CD4-positive, alpha-beta T cell treated with Interleukin-4 for 1 hour (primary cell): ENCODE measurements at places on chromosomes 5 and 9.

DNA sequence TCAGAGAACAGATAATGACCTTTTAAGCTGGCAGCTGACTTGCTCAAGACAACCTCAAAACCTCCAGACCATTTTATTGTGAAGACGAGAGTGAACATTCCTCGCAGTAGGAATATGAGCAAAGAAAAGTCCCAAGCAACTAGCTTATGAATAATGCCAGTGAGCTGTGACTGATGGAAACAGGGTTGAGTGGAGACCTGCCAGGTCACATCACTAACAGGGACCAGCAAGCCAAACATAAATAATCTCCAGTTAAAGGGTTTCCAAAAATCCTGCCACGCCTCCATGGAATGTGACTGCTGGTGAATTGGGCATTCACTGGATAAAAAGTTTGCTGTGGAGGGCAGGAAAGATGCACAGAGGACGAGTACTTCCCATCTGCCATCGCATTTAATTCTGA is 185.4 kb downstream of the CRB2 start:
- DNase-seq: no peak

- no peak for DNase-seq
Measured at GRCh38 chr5:62701036-62701435, 122.4 kb downstream of the LRRC70 start.

GRCh38 chr5:109297900-109298299 is 111.9 kb downstream of the PJA2 start:
- DNase-seq: no peak

GRCh38 chr9:115952430-115953292 is 200.9 kb upstream of the PAPPA start:
- no peak for DNase-seq

- no peak for DNase-seq
Measured at GRCh38 chr5:116133281-116133680, 48.5 kb downstream of the COMMD10 start.

- no peak for DNase-seq
Measured at GRCh38 chr9:99556998-99557397, 264.7 kb upstream of the NR4A3 start.

DNA sequence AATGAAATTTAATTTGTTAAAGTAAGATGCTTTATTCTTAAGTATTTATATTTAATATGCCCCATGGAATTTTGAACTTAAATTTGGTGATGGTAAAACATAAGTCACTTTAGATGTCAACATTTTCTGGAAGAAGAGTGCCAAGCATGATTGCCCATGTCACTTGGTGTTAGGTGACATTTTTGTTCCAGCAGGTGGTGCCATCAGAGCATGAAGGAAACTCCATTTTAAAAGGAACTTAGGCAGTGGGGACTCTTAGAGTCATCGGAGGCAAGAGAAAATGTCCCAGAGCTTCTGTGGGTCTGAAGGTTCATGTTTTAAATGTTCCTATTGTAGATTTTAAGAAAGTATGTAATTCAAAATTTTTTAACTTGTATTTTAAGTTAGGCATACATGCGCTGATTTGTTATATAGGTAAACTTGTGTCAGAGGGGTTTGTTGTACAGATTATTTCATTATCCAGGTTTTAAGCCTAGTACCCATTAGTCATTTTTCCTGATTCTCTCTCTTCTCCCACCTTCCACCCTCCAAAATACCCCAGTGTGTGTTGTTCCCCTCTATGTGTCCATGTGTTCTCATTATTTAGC is 789.3 kb downstream of the SEMA5A start:
- no peak for DNase-seq

DNA sequence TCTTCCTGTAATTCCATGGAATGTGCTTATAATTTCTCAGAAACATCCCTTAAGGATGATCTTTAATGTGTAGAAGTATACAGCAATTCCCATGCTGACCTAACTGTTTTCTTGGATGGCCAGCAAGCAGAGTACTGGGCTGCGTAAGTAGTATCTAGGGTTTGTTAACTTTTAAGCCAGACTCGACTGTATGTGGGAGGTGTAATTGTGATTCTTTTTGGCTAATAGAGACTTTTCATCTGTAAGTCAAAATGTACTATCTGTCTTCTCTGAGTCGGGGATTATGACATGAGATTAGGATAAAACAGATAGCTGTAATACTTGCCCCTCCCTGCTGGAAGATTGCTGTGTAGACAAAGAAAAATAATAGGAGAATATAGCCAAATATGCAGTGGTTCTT is 169.3 kb downstream of the SGCD start:
- DNase-seq: no peak

GRCh38 chr5:111676466-111676865 is 80.5 kb downstream of the NREP start:
- no peak for DNase-seq

DNA sequence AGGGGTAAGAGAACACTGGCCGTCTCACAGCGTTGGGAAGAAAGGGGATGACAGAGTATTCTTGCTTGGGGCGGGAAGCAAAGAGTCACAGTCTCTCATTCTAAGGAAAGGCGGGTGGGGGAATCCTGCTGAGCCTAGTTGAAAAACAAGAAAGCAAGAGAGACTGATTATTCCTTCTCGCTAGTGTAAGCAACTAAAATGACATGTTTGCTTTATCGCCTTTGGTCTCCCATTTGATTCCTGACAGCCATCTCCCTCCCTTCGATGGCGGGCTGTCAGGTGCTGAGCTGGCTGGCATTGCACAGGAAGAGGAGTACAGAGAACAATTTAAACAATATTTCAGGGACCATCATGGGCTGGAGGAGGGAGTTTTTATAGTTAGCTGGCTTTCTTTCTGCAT is 331.3 kb downstream of the ASTN2 start:
- DNase-seq: no peak

GRCh38 chr5:2755076-2755680 is 3.7 kb upstream of the IRX2 start:
- DNase-seq: no peak

DNA sequence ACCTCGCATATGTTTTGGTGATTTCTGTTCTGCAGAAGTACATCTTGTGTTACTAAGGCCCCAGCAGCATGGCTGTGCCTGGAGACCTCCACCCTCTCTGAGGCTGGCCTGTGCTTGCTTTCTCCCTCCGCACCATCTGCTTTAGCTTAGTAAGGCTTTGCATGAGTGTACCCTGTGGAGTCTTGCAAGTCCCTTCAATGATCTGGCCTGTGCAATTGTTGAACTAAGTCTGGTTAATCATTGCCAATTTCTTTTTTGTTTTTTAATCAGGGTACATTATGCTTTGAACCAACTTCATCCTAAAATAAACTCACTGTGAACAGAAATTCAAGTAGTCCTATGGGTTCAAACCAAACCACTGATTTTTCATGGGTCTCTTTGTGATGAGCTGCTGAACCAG is 32.3 kb downstream of the ACOT12 start:
- DNase-seq: no peak

DNA sequence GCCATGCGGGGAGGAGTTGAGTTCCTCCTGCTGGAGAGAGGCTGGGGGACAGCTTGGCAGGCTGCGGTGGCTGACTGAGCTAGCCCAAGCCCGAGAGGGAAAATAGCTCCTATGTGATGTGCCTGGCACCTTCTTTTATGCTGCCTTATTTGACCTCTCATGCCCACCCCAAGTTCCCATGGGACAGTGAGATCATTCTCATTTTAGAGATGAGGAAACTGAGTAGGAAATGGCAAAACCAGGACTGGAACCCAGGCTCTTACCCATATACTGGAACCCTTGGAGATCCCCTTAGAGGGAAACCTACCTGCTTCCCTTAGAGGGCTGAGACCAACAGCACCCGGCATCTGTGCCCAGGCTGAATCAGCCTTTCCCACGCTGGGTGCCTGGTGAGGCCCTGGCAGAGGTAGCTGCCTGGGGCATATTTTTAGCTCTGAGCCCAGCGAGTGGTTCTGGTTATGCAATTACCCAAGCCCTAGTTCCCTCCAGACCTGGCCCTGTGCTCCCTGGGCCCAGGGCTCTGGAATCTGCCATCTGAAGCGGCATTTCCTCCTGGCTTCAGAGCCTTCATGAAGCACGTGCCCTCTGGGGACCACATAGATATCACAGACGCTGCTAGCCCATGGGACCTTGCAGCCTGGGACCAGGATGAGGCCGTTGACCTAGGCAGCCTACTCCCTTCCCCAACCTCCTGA is 23.6 kb downstream of the COL27A1 start:
- no peak for DNase-seq

DNA sequence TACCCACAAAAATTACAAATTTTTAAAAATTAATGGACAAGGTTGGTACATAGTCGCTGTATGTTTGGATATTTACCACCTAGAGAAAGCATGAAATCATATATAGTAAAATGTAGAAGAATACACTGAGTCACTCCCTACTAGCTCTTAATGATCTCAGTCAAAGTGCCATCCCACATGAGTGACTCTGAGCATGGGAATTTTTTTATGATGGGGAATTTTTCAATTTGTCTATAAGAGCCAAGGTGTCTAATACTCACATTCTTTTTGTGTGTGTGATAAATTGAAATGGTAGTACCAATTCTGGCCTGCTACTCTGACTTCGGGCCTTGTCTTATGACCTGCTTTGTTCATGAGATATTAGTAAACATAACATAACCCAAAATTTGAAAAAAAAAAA is 483.2 kb downstream of the CDH10 start:
- DNase-seq: no peak

DNA sequence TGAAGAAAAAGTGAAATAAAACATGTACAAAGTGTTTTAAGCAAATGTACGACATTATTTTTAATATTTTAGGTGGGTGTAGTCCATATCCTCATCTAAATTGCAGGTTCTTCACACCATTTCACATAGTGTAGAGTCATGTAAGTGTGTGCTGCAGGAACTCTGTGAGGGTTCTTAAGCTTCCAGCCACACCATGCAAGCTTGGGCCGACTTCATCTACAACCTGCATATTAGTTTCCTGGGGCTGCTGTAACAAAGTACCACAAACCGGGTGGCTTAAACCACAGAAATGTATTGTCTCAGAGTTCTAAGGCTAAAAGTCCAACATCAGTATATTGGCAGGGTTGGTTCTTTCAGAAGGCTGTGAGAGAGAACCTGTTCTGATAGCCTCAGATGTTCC is 10.2 kb downstream of the PAM start:
- DNase-seq: no peak

DNA sequence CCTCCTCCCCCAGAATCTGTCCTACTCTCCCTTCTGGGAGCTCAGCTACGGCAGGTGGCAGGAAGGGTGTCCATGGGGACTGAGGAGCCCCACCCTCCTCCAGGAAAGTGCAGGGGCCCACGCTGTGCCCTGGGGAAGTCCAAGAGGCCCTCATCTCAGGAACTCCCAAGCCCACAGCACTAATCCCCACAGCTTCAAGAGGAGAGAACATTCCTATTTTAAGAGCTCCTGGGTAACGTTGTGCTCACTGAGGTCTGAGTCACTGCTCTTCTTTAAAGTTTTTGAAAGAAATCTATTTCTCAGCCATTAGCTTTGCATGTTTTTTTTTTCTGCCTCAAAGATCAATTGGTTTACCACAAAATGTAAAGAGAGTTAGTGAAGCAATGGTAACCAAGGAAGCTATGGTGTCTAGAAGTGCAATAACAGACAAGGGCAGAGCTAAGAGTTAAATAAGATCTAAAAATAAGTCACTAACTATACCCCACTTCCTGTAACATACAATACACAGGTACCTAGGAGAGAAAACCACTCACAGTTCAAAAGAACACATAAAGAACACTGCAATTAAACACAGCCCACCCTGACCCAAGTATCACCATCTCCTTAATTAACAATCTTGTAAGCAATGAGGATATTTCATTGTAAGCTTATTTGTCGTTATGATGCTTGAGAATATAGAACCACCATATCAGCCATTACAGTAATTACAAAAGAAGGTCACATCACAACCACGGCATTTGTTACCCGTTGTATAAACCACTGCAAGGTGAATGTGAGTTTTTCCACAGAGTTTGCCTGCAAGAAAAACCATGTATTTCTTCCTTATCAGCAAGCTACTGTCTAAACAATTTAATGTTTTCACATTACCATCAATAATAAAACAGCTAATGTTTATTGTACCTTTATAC is 382.3 kb upstream of the SLC30A5 start:
- DNase-seq: peak; percentile 60

GRCh38 chr5:135708481-135709207 is 125.8 kb upstream of the SLC25A48 start:
- no peak for DNase-seq

GRCh38 chr9:78127279-78128225 is 95.9 kb upstream of the GNAQ start:
- DNase-seq: no peak

DNA sequence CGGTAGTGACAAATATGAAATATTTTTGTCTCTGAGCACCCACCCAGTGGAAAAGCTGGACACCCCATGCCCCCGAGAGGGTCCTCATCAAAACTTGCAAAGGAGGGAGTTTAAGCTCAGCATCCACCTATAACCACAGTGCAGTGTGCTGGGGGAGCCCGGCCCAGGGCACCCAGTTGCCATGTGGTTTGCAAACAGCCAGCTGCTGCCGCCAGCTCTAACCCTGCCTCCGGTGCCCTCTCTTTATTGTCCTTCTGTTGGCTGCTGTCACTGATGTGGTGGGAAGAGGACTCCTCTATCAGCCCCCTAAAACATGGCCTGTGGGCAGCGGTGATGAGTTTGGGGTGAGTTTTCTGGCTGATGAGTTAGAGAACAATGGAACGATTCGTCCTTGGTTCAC is 160.9 kb upstream of the MVB12B start:
- DNase-seq: no peak

GRCh38 chr5:85671223-85671970 is 946.3 kb upstream of the COX7C start:
- DNase-seq: no peak

DNA sequence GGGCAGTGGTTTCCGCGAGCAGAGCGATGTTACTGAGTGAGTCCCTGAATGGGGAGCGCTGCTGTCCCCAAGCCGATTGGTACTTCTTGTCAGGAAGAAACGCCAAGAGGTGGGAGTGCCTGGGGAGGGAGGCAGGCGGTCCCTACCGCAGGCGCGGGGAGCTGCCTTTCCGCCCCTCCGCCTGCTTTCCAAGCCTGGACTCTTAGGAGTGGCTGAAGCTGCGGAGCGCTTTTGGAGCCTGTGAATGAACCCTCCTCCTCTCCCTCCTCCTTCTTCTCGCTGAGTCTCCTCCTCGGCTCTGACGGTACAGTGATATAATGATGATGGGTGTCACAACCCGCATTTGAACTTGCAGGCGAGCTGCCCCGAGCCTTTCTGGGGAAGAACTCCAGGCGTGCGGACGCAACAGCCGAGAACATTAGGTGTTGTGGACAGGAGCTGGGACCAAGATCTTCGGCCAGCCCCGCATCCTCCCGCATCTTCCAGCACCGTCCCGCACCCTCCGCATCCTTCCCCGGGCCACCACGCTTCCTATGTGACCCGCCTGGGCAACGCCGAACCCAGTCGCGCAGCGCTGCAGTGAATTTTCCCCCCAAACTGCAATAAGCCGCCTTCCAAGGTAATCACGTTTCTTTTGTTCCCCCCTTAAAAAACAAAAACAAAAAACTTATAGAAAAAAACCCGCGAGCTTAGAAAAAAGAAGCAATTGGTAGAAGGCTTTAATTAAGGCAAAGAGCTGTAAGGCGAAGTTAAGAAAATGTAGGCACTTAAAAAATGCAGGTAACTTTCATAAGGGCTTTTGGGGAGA is at the start of gene VCAN:
Gene VCAN (plus strand): TSS at position 340 of the 808 bp plus-strand sequence. CDS start 11,775 bp downstream, outside the sequence.
- DNase-seq: peak; percentile 58

DNA sequence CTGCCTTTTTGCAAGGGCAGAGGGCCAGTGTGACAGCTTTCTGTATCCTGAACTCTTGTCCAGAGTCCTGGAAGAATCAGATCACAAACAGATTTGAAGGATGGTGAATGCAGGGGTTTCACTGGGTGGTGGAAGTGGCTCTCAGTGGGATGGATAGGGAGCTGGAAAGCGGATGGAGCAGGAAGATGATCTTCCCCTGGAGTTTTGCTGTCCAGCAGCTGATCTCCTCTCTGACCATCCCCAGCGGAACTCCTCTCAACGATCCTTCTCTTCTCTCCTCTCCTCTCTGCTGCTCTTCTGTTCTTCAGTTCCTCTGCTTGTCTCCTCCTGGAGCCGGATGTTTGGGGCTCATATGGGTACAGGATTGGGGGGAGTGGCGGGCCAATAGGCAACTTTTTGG is 108.3 kb upstream of the HMHB1 start:
- no peak for DNase-seq
